NCI-H1930 (cell line): ENCODE measurements at places on chromosomes 7 and 10.
A peak's percentile ranks its signal among the peaks of the same experiment; 100 is the strongest.

DNA sequence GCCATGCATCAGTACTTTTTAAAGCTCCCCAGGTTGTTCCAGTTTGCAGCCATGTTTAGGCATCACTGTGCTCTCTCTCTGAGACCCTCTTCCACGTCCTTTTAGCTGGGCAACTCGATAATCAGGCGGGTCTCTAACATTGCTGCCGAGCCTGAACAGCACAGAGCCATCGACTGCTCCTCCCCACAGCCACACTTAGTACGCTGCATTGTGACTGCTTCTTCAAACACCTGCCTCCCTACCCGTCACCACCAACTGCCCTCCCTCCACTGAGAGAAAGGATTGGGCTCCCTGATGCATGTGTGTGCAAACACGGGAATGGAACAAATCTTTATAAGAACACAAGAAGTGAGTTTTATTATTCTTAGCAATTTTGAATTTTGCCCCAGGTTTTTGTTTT lies 11.4 kb upstream of the TACR2 start:
- DNase-seq: no peak

DNA sequence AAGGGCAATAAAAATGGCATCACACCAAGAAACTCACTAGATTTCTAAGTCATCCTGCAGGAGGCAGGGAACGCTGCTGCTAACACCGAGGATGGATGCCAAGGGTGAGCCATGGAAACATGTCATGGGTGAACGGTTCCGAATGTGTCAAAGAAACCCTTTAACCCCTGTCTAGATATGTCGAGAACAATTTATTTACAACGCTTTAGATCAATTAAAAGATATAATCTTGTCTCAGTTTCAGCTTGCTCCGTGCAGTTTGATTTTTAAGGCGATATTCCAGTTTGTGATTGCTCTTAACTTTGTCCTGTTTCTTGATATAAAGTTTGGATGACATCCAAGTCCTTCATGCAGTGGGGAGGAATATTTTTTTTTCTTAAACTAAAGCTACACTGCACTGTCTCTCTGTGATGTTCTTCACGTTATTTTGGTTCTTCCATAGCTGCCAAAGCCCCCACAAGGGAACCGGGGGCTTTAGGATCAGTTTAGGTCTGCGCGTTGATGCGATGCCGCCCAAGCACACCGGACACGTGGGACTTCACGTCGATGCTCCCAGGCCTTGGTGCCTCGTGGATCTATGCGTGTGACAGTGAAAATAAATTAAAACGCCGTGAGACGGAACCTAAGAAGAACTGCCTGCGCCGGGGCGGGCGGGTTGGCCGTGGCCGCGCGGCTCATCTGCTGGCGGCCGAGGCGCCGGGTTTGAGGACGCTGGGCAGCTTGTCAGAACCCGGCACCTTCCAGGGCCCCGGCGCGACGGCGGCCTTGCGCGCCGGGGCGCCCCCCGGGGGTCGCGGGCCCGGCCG lies 220.3 kb downstream of the PHTF2 start:
- no peak for DNase-seq

- no peak for DNase-seq
Observed at GRCh38 chr7:134155206-134155605, 28.1 kb downstream of the LRGUK start.

DNA sequence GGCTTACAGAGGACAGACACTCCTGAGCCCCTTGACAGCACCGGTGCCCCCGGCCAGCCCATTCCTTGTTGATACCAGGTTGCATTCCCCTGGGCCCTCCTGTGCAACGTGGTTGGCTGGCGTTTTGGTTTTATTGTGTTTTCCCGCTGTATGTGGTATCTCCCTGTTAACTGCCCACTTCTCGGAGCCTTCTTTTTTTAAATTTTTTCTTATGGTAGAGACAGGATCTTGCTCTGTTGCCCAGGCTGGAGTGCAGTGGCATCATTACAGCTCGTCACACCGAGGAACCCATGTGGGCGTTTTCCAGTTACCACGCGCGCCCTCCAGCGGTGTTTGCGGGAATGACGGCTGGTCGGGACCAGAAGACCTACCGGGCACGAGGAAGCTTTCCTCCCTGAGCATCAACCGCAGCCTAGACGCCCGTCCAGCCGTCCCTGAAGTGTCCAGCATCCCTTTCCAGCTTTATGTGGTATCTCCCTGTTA lies 16.9 kb upstream of the ZFAND2A start:
- peak; percentile 36 for DNase-seq

- no peak for DNase-seq
Observed at GRCh38 chr7:52463341-52463740, 572.1 kb upstream of the POM121L12 start.

DNA sequence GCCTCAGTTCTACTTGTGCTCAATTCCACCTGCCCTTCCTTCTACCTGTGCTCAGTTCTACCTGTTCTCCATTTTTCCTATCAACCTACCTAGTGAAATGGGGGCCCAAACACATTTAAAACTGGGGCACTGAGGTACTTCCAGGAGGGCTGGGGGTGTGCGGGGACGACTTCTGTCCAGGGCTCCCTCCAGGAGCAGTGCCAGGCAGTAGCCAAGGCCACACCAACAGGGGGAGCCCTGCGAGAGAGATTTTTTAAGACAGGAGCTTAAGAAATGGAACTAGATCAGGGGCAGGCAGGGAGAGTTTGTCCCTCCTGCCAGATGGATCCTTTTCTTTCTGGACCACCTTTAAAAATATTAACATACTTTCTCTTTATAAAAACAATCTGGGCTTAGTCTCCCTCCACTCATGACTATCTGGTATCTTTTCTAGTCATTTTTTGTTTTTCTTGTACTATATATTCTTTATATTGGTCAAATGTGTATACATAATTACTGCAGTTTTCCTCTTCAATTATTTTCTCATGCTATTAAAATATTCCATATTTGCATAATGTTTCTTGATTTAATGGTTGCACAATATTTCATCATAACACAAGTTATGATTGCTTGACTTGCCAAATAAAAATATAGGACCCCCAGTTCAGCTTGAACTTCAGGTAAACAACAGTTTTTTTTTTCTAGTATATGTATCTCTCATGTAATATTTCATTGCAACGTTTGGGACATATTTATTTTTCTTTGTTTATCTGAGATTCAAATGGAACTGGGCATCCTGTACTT lies 47.3 kb upstream of the INSYN2A start:
- DNase-seq: no peak

DNA sequence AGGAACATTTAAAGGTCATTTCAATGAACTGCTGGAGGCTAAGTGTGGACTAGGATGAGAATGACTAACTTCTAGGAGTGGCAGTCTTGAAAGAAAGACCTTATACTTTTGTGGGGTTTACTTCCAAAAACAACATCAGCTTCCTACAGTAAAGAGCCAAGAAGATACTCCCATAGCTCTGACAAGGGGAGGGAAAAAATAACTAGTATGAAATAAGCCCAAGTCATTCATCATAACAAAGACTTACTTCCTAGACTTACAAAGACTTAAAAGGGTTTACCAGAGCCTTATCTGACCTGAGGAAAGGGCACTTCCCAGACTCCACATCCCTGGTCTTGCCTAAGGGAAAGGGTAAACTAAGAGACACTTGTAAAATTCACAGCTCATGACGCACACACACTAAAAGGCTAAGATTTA lies 31.7 kb downstream of the ARHGAP12 start:
- DNase-seq: no peak

- no peak for DNase-seq
Observed at GRCh38 chr10:117096599-117097201, 41.4 kb downstream of the VAX1 start.

GRCh38 chr10:114172776-114173602 lies 1.0 kb downstream of the CCDC186 start:
- no peak for DNase-seq

DNA sequence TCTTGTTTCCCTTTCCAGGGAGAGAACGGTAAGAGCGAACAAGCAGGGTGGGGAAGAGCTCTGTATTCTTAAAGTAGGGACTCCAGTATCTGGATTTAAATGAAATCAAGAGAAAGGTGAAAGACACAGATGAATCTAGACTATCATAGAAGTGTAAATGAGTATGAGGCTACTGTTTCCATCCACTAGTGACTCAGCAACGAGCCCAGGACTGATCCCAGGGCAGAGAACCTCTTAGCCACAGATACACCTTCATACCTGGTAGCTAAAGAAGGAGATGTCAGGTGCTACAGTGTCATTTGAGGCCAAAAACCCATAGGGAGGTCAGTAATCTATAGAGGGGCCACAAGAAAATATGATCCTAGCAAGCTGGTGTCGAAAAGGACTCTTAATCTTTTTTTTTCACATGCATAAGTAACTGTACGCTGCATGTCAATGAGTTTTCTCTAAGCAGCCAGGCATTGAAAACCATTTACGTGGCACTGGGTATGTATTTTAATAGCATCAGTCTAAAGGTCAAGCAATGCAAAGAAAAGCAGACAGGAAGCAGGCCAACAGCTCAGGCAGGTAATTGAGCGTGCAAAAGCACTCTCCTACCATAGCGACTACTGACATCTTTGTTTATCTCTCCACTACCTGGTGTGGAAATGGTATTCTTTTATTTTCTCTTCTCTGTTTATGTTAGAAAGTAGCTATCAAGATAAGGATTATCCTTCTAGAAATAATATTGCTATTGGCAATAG lies 91.5 kb upstream of the EGR2 start:
- DNase-seq: no peak

DNA sequence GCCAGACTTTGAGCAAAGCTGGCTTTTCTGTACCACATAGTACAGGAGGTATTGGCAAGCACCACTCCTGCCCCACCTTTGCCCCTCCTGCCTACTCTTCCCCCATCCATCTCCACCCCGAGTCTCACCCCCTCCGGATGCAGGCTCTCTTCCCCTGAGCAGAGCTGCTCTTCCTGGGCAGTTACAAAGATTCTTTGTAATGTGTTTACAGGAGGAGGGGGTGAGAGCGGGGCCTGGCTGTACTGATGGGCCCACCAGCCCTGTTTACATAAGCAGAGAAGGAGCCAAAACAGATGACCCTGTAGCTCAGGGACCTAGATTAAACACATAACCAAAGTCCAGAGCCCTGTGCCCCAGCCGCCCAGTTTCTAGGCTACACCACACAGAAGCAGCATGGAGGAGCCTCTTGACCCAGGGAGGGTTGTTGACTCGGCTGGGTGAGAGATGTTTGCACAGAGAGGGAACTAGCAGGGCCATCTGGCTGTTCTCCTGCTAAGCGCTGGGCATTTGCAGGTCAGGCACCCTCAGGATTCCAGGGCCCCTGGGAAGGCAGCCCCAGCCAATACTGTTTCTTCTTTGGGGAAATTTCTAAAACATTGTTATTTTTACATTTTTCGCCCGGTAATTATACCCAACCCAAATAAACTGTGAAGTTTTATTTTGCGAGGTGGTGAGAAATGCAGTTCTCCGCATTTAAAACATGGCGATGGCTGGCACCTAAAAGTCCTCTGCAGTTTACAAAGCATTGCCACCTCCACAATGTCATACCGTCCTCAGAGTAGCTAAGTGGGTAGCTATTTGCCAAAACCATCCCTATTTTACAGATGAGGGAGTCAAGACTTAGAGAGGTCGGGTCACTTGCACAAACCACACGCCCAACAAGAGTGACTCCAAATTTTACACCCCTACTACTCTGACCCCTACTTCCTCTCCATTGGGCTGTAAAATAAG lies 11.4 kb upstream of the ZKSCAN1 start:
- peak; percentile 39 for DNase-seq

GRCh38 chr10:36221101-36221500 lies 579.0 kb upstream of the FZD8 start:
- no peak for DNase-seq

GRCh38 chr7:100401811-100402210 lies 26.7 kb downstream of the ZCWPW1 start:
- DNase-seq: no peak

DNA sequence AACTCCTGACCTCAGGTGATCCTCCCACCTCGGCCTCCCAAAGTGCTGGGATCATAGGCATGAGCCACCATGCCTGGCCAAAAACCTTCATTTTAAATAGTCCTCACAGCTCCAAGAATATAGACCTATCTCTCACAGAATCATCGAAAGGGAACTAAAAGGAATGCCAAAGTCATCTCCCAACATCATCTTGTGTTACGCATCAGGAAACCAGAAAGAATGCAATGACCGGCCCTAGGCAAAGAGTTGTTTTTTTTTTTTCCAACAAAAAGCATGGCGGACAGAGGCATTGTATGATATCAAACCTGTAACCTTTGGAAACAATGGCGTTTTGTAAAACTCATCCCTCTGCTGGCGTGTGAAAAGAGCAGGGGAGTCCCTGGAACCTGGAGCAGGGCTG lies 73.2 kb downstream of the FAM107B start:
- DNase-seq: no peak

- no peak for DNase-seq
Observed at GRCh38 chr7:151094675-151095074, 8.4 kb downstream of the AGAP3 start.

DNA sequence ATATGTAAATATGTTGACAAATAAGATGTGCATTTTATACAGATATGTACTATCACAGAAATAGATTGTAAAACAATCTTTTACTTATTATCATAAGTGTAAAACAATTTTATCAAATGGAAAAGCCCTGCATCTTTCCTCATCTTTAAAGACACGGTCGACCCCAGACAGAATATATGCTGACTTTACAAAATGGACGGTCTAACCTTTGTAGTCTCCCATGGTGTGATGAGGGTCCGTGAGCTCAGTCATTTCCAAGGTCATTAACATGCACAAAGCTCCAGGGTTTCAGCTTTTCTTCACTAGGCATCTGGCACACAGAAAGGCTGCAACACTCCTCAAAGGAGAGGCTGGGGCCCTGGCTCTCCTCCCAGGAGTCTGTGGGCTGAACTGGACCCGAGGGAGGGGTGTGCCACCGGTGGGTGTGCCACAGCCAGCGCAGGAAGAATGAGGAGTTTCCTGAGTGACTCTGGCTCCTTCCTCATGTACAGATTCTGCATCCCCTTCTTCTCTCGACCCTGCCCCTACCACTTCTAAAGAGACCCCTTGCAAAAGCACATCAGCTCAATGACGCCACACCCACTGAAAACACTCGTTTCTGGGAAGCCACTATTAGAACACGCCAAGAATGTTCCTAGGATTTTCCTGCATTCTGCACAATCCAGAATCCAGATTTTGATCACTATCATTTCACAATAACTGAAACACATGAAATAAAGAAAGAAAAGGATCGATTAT lies 26.2 kb upstream of the ABLIM1 start:
- DNase-seq: no peak

DNA sequence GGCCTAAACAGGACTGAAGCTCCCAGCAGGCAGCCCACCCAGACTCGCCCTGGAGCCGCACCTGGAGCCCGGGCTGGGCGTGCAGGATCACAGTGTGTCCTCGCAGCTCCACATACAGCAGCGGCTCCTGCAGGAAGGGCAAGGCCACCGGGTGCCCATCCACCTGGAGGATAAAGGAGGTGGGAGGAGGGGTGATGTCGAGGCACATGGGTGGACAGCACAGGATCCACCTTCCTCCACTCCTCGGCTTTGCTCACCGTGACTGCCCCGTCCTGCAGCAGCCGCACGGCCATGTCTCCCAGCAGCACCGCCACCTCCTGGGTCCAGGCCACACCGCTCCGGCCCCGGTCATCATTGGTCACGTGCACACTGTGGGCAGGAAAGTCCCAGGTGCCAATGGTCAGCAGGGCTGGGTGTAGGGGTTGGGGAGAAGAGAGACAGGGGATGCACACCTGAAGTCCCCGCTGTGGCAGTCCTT lies 16.8 kb downstream of the ATP6V1F start:
- no peak for DNase-seq

- peak; percentile 21 for DNase-seq
Observed at GRCh38 chr7:24665564-24666294, 91.5 kb downstream of the GSDME start.

GRCh38 chr10:103648636-103649532 lies 155.4 kb downstream of the NEURL1 start:
- no peak for DNase-seq
